ENCODE measurements at places on chromosomes 11 and 22.

- DNase-seq = no peak
These were observed 92.0 kb downstream of the ZC3H12C start for GRCh38 chr11:110185121-110185591.

DNA sequence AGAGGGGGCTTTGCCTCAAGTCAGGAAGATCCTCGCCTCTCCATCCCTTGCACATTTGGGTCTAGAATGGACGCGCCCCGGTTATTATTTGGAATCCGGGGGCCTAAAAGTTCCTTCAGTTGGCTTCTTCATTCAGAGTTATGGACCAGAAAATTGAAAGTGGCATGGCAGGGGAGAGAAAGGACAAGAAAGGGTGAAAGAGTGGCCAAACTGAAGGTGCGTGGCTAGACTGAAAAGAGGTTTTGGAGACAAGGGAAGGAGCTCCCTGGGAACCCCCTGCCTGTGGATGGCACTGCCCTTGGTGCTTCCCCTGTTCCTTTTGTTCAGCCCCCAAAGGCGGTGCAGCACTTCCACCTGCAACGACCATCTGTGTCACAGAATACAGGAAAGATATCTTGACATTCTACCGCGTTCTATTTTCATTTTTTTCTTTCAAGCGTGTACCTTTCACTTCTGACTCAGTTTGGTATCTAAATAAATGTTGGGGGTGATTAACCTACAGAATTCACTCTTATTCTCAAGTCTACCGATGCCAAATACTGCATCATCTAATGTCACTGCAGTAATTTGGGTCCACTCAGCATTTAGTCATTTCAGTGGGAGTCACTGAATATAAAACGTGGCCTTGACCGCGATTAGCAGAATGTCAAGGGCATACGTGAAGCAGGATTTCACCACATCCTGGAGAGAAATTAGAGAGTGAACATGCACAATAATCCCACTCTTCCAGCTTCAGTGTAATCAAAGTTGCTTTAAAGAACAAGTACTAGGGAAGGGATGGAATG is 88.1 kb upstream of the ARHGAP32 start:
- DNase-seq = no peak

DNA sequence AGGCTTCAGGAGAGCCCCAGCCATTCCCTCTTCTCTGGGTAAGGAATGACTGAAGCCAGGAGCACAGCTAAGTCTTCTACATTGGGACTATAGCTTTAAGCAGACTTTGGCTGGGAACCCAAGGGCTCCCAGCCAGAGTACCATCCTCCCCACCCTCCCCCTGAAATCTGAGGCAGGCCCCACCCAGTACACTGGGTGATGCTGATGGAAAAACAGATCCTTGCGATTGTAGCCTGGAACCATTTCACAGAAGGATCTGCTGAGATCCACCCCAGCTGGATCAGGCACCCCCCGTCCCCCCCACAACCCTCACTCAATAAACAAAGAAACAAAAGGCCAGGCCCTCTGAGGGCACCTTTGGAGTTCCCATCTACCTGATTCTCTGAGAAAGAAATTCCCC is 39.8 kb downstream of the IL18BP start:
- no peak for DNase-seq

GRCh38 chr22:40714499-40715337 is 35.4 kb downstream of the MCHR1 start:
- DNase-seq = no peak

DNA sequence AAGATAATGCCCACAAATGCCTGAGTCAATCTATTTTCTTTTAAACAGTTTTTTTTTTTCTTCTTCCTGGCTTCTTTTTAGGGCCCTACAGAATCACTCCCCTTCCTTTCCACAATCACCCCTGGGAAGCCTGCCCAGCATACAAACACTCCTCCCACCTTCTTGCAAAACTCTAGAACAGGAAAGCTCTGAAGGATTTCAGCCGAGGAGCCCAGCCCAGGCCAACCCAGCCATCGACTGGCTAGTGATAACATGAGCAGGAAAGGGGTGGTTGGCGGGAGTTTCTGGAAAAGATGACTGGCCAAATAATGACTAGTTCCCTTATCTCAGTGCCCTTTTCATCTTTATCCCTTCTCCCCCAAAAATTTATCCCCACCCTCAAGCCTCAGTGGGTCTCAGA is 68.2 kb downstream of the USP35 start:
- no peak for DNase-seq

DNA sequence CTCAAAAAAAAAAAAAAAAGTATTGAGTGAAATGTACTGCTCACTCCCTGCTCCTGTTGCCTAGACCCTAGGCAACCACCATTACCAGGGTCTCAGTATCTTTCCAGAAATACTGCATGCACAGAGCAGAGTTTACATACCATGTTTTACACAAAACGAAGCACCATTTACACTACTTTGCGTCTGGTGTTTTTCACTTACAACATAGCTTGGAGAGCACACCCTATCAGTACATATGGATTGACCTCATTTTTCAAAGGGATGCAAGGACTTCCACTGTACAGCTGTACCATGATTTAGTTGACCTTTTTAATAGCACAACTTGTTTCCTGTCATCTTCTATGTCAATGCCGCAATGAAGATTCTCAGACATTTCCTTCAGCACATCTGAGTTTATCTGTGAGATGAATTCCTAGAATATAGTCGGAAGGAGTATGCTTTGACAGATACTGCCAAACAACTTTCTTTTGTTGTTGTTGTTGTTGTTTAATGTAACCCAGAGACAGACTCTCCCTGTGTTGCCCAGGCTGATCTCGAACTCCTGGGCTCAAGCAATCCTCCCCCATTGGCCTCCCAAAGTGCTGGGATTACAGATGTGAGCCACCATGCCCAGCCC is 6.1 kb downstream of the MYH9 start:
- no peak for DNase-seq

- DNase-seq = no peak
These were observed 15.6 kb upstream of the NECTIN1 start for GRCh38 chr11:119744577-119744976.

- DNase-seq = no peak
These were observed 124.8 kb upstream of the ANO1 start for GRCh38 chr11:69953356-69953755.

GRCh38 chr22:35904752-35905151 is 123.9 kb downstream of the RBFOX2 start:
- DNase-seq = no peak

- no peak for DNase-seq
These were observed 356.7 kb downstream of the TBC1D22A start for GRCh38 chr22:47119181-47119580.
